ENCODE measurements at places on chromosomes 7 and 10. TPM values are rescaled to one million over a fixed set of nuclear protein-coding genes. Genes with fewer than 3 reads are reported as not detected.

GRCh38 chr10:86188796-86189558, 177.6 kb downstream of the GRID1 start:
- no peak for DNase-seq

GRCh38 chr7:147436718-147437117, 1153.8 kb upstream of the C7orf33 start:
- DNase-seq, result no peak

GRCh38 chr10:43292755-43293676, 26.2 kb upstream of the RASGEF1A start:
- peak; percentile 52 for DNase-seq

GRCh38 chr10:70594161-70594560, 8.4 kb downstream of the PRF1 start:
- DNase-seq, result no peak

GRCh38 chr10:91033324-91033950, 112.5 kb upstream of the ANKRD1 start:
- DNase-seq, result no peak

DNA sequence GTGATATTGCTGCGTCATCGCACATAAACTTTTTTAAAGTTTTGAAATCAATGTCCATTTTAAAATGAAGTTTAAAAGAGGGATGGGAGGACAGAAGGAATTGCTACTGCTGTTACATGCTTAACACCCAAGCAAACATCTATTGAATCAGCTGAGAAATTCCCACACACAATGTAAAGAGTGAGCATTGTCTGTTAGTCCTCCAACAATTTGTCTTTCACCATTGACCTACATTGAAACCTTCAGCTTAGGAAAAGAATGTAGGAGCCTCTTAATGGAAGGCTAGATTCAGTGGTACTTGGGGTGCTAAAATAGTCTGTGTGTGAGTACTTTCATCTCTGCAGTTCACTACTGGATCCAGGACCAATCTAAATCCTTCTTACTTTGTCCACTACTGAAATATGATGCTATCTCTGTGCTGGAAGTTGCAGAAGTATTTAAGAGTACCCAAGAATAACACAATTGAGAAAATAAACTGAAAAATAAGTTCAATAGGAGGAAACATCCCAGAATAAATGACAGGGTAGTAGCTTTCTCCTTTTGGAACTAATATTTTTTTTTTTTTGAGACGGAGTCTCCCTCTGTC, 23.8 kb upstream of the FBXW4 start:
- DNase-seq, result no peak

DNA sequence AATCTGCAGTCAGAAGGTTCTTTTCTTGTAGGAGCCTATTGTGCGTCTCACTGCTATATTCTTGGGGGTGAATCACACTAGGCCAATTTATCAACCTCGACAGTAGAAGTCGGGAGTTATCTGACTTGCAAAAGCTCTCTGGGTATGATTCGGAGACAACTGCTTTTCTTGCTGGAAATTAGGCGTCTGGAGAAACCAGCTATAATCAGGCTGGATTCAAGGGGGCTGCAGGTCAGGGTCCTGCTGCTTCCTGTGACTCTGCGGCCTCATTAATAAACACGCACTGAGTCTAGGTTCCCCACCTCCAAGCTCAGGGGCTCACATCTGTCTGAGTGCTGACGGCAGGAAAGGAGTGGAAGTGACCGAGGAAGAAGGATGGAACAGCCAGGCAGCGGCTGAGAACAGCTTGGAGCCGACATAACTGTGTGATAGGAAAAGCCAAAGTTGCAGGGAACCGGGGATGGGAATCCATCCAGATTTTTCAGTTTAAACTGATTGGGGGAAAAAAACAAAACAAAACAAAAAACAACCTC, 184.6 kb downstream of the FANK1 start:
- no peak for DNase-seq

GRCh38 chr7:4143511-4144171, 538.5 kb upstream of the FOXK1 start:
- no peak for DNase-seq

DNA sequence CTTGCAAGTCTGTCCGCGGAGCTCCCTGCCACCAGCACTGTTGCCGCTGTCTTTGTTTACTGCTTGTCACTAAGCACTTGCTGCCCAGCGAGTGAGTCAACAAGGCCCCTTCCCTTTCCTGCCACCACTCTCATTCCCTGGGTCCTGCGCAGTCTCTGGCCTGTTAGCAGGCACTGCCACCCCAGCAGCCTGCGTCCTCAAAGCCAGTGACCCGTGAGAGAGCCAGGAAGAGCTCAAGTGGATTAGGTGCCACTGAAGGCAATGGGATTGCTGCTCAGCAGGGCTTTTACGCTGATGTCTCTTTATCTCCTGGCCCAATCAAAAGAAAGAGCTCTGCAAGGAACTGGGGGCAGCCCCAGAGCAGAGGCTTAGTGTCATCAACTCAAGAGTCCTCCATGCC, at the start of gene FRMPD2:
Gene FRMPD2 (minus strand): TSS at position 61 of the 400 bp plus-strand sequence. CDS start 129 bp downstream, outside the sequence.
- DNase-seq, result no peak

- DNase-seq, result no peak
These were observed 19.7 kb downstream of the LIPK start for GRCh38 chr10:88725798-88726197.

- DNase-seq, result no peak
These were observed 165.0 kb downstream of the ITGB1 start for GRCh38 chr10:32793033-32793432.

GRCh38 chr10:104330168-104331110, 7.8 kb downstream of the ITPRIP start:
- no peak for DNase-seq

DNA sequence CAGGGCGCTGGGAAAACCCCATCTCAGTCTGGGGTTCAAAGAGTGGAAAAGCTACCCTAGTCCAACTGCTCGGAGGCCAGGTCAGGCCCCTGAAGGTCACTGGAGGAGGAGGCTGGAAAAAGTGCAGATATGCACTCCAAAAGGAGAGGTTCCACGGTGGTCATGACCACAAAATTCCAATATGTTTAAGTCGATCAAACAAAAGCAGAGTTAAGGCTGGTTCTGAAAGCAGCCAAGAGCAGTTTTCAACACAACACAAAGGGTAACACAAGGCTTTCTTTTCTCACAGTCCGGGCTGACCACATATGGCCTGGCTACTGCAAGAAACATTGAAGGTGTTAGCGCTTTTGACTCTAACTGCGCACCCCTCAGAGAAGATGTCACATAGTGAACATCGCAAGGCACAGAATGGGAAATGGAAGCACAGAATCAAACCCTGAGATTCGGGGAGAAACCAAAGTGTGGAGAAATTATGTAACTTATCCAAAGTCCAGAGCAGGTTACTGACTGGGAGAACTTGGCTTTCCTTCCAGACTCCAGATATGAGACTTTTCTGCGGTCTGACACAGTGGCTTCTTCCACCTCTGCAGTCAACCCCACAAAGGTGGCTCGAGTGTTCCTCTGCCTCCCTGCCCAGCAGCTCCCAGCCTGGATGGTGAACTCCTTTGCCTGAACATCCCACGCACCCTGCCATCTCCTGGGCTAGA, 1.3 kb upstream of the GRB10 start:
- DNase-seq, result no peak

GRCh38 chr10:124696446-124697392, 47.5 kb downstream of the FAM53B start:
- no peak for DNase-seq

GRCh38 chr7:135995748-135996147, 18.6 kb upstream of the MTPN start:
- DNase-seq, result no peak

DNA sequence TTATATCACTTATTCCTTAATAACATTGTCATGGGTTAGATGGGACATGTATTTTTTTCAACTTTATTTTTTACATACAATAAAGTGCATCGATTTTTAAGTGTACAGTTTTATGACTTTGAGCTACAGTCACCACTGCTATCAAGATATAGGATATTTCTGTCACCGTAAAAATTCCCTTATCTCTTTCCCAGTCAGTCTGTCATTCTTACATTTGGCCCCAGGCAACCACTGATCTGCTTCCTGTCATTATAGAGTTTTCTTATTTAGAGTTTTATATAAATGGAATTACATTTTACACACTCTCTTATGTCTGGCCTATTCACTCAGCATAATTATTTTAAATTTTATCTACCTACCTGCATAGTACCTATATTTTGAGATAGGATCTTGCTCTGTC, 145.2 kb downstream of the AUTS2 start:
- no peak for DNase-seq

CARD11 gene
- 1.8 TPM for total RNA-seq

POM121L12 gene
- not detected for total RNA-seq

RASA4B gene
- 1.8 TPM for total RNA-seq

PTPN20 gene
- not detected for total RNA-seq

ALOX5 gene
- not detected for total RNA-seq

TSPAN13 gene
- 159 TPM for total RNA-seq

SEMA3C gene
- total RNA-seq, result 12.4 TPM

All from A673 (cell line).